Eye (tissue), 1 donor: ENCODE measurements at places on chromosomes 4 and X.

GRCh38 chr4:41320278-41320677 lies 63.5 kb downstream of the UCHL1 start:
- no peak for DNase-seq

GRCh38 chrX:43880425-43880824 lies 1.8 kb downstream of the MAOB start:
- no peak for DNase-seq

DNA sequence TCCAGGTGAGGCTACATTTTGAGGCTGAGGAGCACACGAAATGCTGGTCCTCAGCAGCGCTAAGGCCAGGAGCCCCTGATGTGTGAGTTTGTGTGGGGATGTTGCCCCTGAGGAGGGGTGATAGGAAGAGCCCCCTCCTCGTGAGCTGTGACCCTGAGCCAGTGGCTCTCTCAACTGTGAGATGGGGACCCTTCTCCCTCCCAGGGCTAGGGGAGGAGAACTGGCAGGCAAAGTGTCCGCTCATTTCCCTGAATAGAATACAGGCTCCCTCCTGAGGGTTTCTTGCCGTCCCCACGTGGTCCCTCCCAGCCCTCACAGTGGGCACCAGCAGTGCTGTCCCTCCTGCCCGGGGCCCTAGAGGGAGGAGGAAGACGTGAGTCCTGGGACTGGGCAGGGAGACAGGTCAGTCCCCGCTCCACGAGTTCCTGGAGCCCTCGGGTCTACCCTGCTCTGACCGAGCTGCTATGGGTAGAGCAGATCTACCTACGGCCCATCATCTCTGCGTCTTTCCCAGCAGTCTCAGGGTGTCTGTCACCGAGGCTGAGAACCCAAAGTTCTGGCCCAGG lies 21.0 kb upstream of the TBC1D14 start:
- DNase-seq, result no peak

DNA sequence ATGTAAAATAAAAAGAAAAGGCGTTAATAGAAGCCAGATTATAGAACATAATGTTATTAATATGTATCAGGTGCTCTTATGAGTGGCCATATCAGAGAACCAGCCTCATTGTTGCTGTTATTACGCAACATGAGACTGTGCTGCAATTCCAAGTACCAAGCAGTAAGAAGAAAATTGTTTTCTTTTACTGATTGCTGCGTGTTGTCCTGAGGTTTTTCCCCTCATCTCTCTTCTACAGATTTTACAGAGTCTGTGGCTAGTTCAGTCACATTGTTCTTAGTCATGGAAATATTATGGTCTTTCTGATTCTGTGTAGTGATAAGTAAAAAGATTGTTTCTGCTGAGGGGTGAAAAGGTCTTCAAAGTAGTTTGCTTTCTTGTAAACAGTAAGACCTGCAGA lies 55.9 kb downstream of the NPNT start:
- DNase-seq, result no peak

GRCh38 chr4:10495651-10496050 lies 38.4 kb upstream of the ZNF518B start:
- DNase-seq, result no peak

- DNase-seq, result no peak
Observed at GRCh38 chr4:143643399-143643798, 57.1 kb downstream of the FREM3 start.

DNA sequence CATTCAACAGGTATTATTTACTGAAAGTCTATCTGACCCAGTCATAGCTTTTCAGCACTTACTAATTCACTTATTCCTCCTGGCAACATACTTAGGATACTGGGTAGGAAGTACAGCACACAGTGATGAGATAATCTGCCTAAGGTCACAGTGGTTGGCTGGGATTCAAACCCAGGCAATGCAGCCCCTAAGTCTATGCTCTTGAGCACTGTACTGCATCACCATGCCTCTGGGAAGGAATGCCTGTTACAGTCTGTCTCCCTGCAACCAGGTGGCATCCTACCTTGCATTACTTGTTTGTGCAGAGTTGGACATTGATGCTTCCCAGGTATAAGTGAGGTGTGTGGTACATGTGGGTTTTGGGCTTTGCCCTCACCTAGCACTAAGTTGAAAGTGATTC lies 21.5 kb upstream of the LRAT start:
- DNase-seq, result no peak

DNA sequence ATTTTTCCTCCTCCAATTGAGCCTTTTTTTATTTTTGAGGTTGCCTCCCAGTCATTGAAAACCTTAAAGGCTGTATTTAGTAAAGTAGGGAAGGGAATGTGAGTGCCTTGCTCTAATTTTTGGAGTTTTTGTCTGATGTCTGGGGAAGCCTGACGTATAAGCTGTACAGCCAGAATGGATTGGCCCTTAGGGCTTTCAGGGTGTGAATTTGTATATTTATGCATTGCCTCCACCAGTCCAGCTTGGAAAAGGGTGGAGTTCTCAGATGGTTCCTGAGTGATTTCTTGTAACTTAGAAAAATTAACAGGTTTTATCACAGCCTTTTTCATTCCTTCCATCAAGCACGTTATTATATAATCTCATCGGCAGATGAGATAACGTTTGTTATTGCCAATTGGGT lies 8.6 kb upstream of the IL9R start:
- DNase-seq, result no peak

DNA sequence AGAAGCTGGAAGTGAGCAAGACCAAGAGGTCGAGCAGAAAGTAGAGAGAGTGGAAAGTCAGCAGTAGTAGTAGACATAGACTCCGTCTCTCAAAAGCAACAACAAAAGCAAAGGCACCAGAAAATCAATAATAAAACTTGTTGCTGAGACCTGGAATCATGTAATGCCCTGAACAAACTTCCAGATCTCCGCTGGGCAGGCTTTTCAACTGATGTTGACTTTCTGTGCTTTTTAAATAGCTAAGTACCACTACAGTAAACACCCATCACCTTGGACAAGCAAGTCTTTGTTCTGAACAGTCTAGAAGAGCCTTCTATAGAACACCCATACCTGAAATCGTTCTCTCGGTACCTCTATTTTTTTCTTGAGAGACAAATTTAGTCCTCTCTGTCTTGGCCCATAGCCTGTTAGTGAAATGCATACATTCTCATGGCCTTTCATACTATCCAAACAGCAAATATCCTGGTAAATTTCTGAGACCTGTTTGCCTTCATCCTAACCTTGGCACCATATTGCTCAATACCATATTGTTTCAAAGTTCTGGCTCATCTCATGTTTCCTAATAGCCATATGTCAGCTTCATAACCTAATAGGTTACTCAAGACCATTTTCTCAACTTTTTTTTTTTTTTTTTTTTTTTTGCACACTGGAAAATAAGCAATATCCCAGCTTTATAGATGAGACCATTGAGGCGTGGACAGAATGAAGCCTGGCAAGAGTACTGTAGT lies 200.6 kb upstream of the RBPJ start:
- no peak for DNase-seq

- DNase-seq, result no peak
Observed at GRCh38 chr4:96093057-96093456, 253.2 kb downstream of the PDHA2 start.

- peak; percentile 40 for DNase-seq
Observed at GRCh38 chr4:78661921-78662521, 110.5 kb downstream of the ANXA3 start.

DNA sequence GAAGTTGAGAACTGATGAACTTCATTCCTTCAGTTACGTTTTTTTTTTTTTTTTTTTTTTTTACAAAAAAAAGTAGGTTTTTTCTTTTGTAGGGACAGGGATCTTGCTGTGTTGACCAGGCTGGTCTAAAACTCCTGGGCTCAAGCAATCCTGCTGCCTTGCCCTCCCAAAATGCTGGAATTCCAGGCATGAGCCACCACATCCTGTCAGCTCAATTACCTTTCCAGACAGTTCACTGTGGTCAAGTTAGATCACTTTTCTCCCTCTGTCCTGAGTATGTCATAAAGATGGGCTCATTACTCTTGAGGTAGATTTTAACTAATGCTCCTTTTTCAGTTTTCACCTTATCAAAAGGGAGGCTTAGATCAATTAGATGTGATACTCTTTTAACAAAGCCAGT lies 10.8 kb upstream of the NR3C2 start:
- DNase-seq, result no peak

GRCh38 chr4:86935853-86936733 lies 1.3 kb downstream of the AFF1 start:
- DNase-seq, result peak; percentile 16

- no peak for DNase-seq
Observed at GRCh38 chrX:66632473-66632872, 6.4 kb downstream of the EDA2R start.

- no peak for DNase-seq
Observed at GRCh38 chr4:6874981-6875380, 34.6 kb upstream of the TBC1D14 start.

GRCh38 chrX:110941906-110942305 lies 146.3 kb upstream of the CHRDL1 start:
- DNase-seq, result no peak

DNA sequence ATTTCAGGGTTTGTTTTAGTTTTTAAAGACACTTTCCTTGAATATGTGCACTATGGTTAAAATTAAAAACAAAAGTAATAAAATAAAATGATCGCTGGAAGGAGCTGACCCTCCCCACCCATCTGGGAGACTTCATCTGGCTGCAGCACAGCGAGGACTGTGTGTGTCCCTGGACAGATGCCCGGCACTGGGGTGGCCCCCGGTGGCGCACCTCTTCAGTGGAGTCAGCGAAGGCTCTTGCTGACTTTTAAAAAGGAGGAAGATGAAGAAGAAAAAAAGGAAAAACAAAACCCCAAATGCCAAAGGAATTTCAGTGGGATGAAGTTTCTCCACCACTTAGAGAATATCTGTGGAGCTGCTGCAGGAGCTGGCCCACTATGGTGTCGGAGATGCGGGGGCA lies 5.4 kb upstream of the ADGRG4 start:
- DNase-seq, result no peak

GRCh38 chr4:121484633-121485032 lies 103.8 kb upstream of the QRFPR start:
- DNase-seq, result peak; percentile 9

DNA sequence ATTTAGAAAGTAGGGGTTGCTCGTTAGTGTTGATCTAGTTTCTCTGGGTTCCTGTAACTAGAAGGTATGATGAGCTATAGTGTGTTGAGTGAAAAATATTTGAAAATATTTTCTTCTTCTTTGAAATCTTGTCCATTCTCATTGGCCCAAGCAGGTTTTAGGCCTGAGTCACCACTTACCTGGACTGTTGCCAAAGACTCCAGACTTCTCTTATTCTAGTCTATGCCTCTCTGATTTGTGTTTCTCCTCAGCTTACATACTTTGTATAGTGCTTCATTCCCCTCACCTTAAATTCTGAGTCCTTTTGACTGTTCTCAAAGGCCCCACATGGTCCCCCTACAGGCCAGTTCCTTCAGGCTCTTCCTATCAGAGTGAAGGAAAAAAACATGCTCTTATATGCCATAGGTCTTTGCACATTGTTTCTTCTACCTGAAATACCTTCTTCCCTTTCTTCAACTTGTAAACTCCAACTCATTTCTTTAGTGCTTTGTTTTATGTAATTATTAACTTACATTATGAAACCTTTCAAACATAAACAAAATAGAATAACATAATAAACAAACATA lies 258.2 kb downstream of the PPP1R2C start:
- no peak for DNase-seq

GRCh38 chrX:125384867-125385266 lies 65.2 kb downstream of the TEX13C start:
- no peak for DNase-seq

DNA sequence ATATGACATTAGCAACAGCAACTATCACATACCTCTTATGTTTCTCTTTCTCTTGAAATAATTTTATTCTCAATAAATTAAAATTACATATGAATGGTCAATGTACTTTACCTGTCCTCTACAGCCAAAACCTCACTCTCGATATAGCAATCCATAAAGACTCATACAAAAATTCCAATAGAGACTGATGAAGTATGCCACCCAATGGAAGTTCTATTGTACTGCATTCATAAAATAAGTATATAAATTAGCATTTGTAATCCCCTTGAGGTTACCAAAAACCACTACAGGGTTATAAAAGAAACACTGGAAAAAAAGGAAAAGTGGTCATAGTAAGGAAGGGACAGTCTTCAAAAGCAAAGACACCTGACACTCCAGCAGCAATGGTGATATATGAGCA lies 32.8 kb downstream of the CLDN2 start:
- peak; percentile 22 for DNase-seq

GRCh38 chr4:103105558-103106356 lies 6.1 kb upstream of the BDH2 start:
- DNase-seq, result no peak
